ENCODE measurements at places on chromosomes 7 and 10. TPM values are rescaled to one million over a fixed set of nuclear protein-coding genes. Genes with fewer than 3 reads are reported as not detected.

The EGR2 gene
- 0.40 TPM for total RNA-seq

DNA sequence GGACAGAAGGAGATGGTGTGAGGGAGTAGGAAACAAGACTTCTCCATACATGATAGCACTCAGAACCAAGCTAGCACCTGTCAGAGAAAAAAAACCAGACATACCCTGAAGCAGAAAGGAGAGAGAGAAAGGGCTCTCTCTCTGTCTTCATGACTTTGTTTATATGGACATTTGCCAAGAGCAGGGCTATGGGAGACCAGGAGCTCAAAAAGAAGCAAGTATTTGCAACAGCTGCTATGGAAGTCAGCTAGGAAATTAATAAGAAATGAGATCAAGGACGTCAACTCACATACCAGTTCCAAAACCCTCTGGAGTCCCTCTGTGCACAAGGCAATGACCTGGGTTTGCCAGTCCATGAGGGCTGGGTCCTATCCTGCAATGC lies 111.6 kb downstream of the SGMS1 start:
- DNase-seq, result no peak

DNA sequence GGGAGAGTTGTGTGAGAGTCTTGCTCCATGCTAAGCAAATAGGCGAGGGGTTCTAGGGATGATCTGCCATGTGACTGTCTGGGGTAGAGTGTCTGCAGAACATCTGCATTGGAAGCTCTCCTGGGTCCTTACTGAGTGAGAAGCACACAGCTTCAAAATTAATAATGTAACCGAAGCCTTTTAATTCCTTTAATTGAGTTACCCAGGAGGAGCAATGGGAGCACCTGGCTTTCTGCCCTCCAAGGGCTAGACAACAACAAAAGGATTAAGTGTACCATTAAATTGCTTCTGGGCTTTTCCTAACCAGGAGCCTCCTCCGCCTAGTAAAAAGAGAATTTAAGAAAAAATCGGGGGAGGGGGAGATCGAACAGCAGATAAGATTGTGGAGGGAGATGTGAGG lies 102.0 kb upstream of the TBX20 start:
- no peak for DNase-seq

The PRF1 gene
- total RNA-seq, result not detected

The OPN4 gene
- not detected for total RNA-seq

- DNase-seq, result peak; percentile 92
Measured at GRCh38 chr10:46524472-46525176, 31.8 kb downstream of the GPRIN2 start.

GRCh38 chr7:47684728-47685127 lies 102.8 kb upstream of the TNS3 start:
- no peak for DNase-seq

DNA sequence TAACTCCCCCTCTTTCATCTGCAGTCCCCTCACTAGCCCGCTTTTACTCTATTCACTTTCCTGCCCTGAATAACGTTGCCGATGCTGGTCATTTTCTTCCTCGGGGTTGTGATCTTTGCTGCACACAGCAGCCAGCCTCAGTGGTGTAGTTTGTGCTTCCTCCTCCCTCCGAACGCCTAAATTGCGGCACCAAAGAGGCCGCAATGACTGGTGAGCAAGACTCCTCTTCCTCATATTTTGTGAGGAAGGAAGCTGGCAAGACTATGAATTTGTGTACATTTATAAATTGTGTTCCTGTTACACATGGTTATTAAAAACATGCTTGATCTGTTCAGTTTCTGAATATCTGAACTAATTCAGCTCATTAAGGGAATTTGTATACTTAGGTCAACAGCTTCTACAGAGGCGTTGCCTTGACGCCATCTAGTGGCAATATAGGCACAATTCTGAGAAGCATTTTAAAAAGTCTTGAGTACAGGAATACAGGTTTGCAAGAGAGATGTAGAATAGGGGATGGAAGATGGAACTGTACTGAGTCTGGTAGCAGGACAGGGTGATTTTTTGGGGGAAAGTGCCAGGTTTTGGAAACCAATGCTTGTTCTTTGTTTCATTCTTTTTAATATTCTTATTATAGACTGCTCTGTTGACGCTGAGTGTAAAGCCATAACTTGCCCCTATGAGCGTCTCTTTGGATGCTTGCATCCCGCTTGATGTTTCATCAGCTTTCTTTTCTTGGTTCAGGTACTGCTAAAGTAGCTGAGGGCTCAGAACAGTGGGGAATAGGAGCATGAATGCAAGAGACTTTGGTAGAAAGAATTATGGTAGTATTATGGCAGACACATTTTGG lies 4.1 kb upstream of the TAS2R5 start:
- DNase-seq, result peak; percentile 67

GRCh38 chr7:36905841-36906240 lies 181.5 kb upstream of the AOAH start:
- peak; percentile 63 for DNase-seq

DNA sequence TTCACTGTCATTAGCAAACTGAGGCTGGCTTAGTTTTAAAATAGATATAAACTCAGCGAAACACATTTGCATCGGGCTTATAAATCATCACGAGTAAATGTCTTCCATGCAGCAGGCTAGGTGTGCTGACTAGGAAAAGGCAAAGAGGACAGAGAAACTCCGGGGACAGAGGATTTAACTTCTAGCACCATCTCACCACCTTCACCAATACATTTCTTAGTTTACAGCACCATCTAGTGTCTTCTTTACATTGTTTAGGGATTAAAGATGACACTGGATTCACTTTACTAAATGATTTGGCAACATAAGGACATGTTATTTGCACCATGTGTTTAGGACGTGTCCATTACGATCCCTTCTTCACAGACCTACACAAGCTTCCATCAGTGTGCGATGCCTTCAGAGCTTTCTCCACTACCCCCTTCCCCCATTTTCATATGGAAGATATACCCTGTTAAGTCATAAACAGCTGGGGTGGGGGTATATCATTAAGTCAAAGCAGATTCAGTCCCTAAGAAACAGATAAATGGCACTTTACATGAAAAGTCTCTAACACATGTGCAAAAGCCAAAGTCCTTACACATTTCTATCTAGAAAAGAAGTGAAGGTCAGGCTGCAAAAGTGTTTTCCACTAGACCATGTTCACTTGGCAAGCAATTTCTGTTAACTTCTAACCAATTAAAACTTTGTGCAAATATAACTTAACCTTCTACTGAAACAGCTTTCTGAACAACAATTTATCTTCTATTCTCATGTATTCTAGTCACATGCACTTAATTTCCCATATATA lies 103.3 kb downstream of the GRB10 start:
- DNase-seq, result peak; percentile 61

DNA sequence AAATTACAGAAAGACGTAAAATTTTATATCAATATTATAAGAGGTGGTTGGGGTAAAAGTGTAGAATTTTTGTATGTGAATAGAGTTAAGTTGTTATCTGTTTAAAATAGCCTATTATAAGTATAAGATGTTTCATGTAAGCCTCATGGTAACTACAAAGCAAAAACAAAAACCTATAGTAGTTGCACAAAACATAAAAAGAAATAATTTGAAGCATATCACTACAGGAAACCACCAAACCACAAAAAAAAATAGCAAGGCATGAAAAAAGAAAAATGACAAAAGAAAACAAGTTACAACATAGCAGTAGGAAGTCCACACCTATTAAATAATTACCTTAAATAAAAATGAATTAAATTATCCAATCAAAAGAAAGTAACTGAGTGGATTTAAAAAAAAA lies 12.4 kb upstream of the GSTK1 start:
- no peak for DNase-seq

DNA sequence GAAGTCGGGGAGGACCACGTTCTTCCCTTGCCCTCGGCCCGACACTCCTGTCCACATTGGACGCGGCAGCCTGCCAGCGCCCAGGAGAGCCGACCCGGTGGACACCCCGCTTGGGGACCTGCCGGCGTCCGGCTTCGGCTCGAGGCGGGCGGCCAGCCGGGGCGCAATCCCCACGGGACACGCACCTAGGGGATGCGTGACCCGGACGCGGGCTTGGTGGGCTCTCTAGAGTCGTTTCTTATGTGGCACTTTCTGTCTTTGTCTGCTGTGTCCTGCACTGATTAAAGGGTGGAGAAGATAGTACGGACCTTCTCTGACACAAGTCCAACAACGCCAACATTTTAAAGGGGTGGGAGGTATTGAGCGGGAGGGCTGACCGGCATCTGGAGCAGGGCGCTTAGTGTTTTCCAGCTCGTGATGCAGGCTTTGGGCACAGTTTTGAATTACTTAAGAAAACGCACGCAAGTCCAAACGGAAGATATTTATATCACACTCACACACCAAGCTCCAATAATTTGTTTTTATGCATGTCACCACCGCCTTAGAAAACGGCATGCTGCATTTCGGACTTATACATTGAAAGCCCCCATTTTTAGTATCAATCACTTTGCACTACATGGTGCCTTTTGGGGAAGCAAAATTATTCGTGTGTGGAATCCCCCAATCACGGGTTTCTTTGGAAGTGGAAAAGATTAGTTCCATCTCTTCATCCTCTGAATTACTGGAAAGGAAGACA lies 3.9 kb upstream of the SPAG6 start:
- no peak for DNase-seq

The PRKG1 gene
- total RNA-seq, result 2.3 TPM

GRCh38 chr7:18499407-18500177 lies 4.0 kb downstream of the HDAC9 start:
- no peak for DNase-seq

The SEMA4G gene
- total RNA-seq, result 7.0 TPM

The ZNF277 gene
- total RNA-seq, result 73.5 TPM

DNA sequence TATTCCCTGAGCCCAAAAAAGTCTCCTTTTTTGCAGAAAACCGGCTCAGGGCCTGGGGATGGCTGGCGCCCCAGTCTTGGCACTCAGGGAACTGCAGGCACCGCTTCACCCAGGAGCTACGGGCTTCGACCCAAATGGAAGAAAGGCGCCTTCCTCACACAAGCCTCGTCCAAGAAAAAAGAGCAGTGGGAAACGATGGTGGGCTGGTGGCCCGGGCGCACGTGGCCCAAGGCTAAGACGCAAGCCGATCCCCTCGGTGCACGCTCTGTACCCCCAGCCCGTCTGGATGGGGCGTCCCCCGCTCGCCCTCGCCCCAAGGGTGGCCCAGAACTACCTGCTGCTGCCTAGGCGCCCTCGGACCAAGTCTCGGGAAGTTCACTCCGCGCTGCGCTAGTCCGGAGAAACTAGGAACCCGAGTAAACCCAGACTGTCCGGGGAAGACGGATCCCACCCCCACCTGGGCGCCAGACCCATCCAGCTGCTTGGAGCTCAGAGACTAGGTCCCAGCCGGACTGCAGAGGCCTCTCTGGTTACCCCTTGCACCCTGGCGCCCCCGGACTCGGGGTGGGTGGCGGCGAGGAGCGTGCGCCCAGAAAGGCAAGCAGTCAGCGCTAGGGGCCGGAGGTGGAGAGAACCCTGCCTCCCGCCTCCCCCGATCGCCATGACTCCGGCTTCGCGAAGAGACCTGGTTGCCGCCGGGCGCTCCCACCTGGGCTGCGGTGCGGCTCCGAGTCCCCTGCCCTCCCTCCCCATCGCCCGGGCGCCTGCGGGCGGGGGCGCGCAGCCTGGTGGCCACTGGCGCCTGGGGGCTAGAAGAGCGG lies 76.4 kb downstream of the CALN1 start:
- DNase-seq, result no peak

DNA sequence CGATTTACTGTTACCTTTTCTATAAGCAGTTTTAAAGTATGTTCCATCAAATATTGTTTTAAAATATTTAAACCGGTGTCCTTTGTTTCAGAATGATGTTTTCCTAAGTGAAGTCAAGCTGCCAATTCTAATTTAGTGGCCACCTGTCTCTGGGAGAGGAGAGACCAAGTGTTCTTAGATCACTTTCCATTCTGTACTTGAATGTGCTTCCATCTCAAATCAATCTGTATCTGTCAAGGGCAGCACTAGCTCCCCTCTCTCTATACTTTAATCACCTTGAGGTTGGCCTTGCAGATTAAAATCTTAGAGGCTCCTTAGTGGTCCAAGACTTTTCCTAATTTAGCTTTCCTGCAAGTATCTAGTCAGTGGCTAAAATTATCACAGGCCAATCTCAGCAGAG lies 49.6 kb downstream of the LGI1 start:
- DNase-seq, result no peak

The FAM25A gene
- not detected for total RNA-seq

GRCh38 chr7:128833148-128833945 lies 3.1 kb downstream of the FLNC start:
- DNase-seq, result peak; percentile 66

- DNase-seq, result peak; percentile 74
Measured at GRCh38 chr10:69426376-69426727, 9.6 kb upstream of the TACR2 start.

- no peak for DNase-seq
Measured at GRCh38 chr10:7192831-7193361, 217.9 kb downstream of the SFMBT2 start.

GRCh38 chr7:116443101-116443523 lies 56.4 kb upstream of the CAV2 start:
- peak; percentile 99 for DNase-seq

- no peak for DNase-seq
Measured at GRCh38 chr7:10888861-10889260, 84.8 kb upstream of the PHF14 start.

DNA sequence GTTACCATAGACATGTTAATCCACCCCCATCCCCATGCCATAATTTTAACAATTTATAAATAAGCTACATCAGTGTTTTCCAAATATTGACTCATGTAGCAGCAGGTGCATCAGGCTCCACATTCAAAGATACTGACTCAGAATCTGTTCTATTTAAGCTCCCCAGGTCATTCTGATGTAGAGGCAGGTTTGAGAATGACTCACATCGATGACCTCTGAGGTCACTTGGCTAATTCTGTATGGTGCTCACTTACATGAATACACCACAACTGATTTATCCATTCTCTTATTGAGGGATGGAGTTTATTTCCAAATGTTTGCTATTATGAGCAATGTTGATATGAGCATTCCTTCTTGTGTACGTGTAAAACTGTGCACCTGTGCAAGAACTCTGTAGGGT lies 1159.0 kb downstream of the TYW1 start:
- no peak for DNase-seq

- DNase-seq, result no peak
Measured at GRCh38 chr7:42722716-42723115, 189.2 kb downstream of the C7orf25 start.

The COBL gene
- total RNA-seq, result 1.4 TPM

GRCh38 chr10:23198940-23199767 lies 7.0 kb downstream of the PTF1A start:
- DNase-seq, result no peak

- peak; percentile 48 for DNase-seq
Measured at GRCh38 chr10:69101451-69102095, 13.7 kb downstream of the SRGN start.

The PPP1R3C gene
- total RNA-seq, result 39.4 TPM

- DNase-seq, result peak; percentile 29
Measured at GRCh38 chr10:110208614-110209453, 1.4 kb downstream of the MXI1 start.
